Testis (tissue), 5 donors: ENCODE measurements at places on chromosomes 13 and 19. TPM values are rescaled to one million over a fixed set of nuclear protein-coding genes. Genes with fewer than 3 reads are reported as not detected.

GRCh38 chr19:51123381-51123800 lies 1.3 kb upstream of the SIGLEC9 start:
- no peak overlapping the region for H3K4me3 ChIP-seq
- H3K36me3 ChIP-seq = no peaks in the 10 kb centered on the region
- DNase-seq = no peak
- peak overlapping the region; percentile 63 for H3K27ac ChIP-seq

GRCh38 chr13:40082639-40083038 lies 427.2 kb downstream of the COG6 start:
- H3K4me3 ChIP-seq = no peak overlapping the region
- no peaks in the 10 kb centered on the region for H3K27me3 ChIP-seq
- DNase-seq = peak; percentile 59
- H3K4me1 ChIP-seq = peaks cover 7% of the 10 kb centered on the region
- no peak overlapping the region for H3K27ac ChIP-seq

- H3K4me3 ChIP-seq = no peak overlapping the region
- no peaks in the 10 kb centered on the region for H3K36me3 ChIP-seq
- H3K27me3 ChIP-seq = no peaks in the 10 kb centered on the region
- DNase-seq = no peak
- H3K27ac ChIP-seq = no peak overlapping the region
- peaks cover 21% of the 10 kb centered on the region for H3K4me1 ChIP-seq
These were observed 52.5 kb downstream of the FOXO1 start for GRCh38 chr13:40613914-40614313.

Gene NDUFA11
- total RNA-seq = 167 TPM

DNA sequence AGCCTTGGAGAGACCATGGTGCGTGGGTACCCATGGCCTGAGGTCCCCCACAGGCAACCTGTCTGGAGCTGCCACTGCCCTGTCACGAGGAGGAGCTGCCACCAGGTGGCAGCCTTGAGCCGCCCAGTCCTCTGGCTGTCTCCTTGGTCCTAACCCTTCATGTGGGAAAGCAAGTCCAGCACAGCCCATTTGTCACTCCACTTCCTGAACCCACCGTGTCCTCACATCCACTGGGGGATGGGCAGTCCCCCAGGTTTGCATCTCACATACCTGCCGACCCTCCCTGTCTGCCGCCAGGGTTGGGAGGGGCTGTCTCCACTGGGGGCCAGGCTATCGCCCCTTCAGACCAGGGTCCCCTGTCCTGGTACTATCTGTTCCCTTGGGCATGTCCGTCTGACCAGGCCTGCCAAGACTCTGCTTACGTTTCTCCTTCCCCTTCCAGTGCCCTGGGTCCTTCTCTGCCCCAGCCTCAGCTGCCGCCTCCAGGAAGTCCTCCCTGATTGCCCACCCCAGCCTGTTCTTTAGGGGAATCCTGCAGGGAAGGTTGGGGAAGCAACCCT lies 4.5 kb downstream of the FAM174C start:
- H3K4me3 ChIP-seq = no peak overlapping the region
- peaks cover 26% of the 10 kb centered on the region for H3K4me1 ChIP-seq
- H3K36me3 ChIP-seq = no peaks in the 10 kb centered on the region
- no peak overlapping the region for H3K27ac ChIP-seq
- H3K27me3 ChIP-seq = no peaks in the 10 kb centered on the region

DNA sequence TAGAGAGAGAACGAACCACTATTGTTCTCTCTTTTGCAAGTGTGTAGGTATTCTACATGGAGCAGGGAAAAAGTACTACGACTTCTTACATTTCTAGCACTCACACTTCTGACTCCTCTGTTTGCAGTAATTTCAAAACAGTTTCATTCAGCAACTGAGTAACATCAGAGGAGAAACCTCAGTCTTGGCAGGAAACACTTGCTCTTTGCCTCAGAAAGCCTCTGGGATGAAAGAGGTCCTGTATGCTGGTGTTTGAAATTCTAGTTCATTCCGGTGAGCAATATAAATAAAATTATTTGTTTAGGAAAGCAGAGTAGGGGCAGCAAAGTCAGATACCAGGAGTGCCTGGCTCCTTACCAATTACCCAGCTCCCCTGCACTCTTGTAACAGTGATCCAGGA lies 595.5 kb downstream of the TBC1D4 start:
- no peaks in the 10 kb centered on the region for H3K36me3 ChIP-seq
- no peak overlapping the region for H3K27ac ChIP-seq
- H3K4me3 ChIP-seq = no peak overlapping the region
- no peak for DNase-seq

- no peaks in the 10 kb centered on the region for H3K27me3 ChIP-seq
- no peak overlapping the region for H3K27ac ChIP-seq
- no peak overlapping the region for H3K4me3 ChIP-seq
- no peaks in the 10 kb centered on the region for H3K4me1 ChIP-seq
- no peak for DNase-seq
These were observed 138.2 kb upstream of the VSTM2B start for GRCh38 chr19:29387586-29387985.

Gene WDR83
- total RNA-seq = 18.3 TPM

Gene NEK5
- total RNA-seq = 9.5 TPM

Gene PCDH9
- 3.5 TPM for total RNA-seq

Gene GNG8
- total RNA-seq = not detected

DNA sequence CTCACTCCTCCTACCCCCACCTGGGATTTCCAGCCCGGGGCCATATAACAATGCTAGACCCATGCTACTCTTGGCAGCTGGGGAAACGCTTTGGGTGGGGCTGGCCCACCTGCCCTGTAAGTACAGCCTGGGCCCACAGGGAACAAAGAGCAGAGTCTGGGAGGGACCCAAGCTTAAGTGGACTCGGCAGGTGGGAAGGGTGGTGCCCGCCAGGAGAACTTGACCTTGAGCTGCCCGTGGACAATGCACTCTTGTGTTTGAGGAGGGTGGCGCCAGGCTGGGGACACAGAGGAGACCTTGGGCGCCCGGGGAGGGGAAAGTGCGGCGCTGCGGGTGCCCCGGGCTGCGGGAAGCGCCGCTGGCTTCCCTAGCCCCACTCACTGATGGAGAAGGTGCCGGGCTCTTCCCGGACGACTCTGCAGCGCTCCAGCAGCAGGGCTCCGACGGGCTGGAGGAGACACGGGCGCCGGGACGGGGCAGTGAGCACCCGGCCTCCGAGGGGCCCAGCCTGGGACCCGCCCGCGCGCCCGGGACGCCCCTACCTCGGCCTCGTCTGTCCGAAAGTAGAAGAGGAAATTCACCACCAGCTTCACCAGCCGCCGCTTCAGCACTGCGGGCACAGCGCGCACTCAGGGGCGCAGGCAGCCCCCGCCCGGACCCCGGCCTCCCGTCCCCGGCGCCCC lies 607 bp downstream of the PLEKHJ1 start:
- H3K27ac ChIP-seq = peak overlapping the region; percentile 100
- no peaks in the 10 kb centered on the region for H3K27me3 ChIP-seq
- H3K4me1 ChIP-seq = peaks cover 42% of the 10 kb centered on the region
- H3K36me3 ChIP-seq = no peaks in the 10 kb centered on the region
- H3K4me3 ChIP-seq = peak overlapping the region; percentile 98
